ENCODE measurements at places on chromosomes 13 and 19.

GRCh38 chr13:75299246-75299645 is 182.7 kb downstream of the TBC1D4 start:
- no peak for DNase-seq

DNA sequence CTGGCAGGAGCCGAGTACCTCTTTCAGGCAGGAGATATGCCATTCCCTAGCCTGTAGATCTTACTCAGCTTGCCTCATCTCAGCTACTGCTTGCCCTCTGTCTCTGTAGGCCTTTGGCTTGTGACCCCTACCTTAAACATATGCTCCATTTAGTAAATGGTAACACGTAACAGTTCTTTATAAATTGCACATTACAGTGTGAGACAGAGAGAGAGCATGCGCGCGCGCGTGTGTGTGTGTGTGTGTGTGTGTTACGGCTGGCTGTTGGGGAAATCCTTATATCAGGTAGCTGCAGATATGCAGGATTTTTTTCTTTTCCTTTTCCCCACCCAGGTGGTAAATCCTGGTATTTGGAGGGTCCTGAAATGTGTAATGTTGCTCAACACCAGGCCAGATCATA is 4.2 kb downstream of the SPINT2 start:
- no peak for DNase-seq

- DNase-seq = no peak
Measured at GRCh38 chr13:81610644-81611043, 1269.7 kb upstream of the SPRY2 start.

DNA sequence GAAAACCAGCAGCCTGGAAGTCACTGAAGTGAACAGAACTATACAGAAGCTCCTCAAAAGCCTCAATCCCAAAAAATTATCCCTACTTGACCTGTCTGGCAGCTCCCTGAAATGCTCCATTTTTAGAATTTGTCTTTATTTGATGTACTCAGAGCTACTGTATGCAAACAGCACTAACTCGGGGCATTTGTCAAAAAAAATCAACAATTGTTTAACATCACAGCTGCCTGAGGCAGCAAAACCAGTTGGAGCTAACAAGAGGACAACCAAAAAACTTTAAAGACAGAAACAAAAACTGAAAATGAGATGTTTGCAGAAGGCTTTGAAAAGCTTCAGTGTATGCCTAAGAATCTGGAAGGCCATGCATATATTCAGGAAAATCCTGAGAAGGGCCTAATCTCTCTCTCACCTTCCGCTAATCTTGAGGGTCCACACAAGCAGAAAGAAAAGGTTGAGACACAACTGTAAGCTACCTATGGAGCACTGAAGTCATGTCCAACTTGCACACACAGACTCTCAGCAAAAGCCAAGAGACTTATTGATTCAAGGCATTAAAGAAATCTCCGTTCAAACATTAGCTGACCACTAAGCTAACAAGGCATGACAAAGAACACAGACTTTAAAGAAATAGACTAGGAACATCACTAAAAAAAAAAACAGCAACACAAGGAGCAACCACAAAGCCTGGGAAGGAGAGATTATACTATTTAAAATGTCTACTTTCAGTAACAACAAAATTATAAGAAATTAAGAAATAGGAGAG is 16.1 kb downstream of the VWA8 start:
- no peak for DNase-seq

DNA sequence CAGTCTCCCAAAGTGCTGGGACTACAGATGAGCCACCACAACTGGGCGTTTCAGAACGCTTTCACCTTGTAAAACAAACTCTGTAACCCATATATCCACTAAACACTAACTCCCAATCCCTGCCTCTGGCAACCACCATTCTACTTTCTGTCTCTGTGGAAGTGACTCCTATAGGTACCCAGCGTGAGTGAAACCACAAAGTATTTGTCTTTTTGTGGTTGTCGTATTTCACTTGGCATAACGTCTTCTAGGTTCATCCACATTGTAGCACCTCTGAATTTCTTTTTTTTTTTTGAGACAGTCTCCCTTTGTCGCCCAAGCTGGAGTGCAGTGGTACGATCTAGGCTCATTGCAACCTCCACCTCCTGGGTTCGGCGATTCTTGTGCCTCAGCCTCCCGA is 44.8 kb downstream of the BRD4 start:
- no peak for DNase-seq

- no peak for DNase-seq
Measured at GRCh38 chr19:18941628-18942354, 774 bp upstream of the HOMER3 start.

GRCh38 chr19:42152910-42153671 is 20.8 kb upstream of the POU2F2 start:
- DNase-seq = no peak

DNA sequence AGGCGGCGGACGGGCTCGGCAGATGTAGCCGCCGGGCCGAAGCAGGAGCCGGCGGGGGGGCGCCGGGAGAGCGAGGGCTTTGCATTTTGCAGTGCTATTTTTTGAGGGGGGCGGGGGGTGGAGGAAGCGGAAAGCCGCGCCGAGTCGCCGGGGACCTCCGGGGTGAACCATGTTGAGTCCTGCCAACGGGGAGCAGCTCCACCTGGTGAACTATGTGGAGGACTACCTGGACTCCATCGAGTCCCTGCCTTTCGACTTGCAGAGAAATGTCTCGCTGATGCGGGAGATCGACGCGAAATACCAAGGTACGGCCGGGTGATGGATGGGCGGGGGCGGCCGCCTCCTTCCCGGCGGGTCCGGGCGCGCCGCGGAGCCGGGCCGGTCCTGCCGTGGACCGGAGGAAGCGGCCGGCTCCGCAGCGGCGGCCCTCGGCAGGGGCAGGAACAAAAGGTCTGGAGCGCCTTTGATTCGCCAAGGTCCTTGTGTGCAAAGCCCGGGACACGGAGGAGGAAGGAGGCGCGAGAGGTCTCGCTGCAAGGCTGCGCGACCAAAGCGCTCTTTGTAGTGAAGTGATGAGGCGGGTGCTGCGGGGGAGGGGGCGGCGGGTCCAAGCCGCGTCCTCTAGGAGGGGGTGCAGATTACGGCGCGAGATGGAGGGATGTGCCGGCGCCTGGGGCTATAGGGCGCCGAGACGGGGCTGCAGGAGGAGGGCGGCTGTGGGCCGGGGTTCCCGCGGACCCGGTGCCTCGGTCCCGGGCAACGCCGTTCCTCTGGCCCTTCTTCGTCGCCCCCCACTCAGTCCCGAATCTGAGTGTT is 689 bp downstream of the ING1 start:
- DNase-seq = peak; percentile 84

- peak; percentile 16 for DNase-seq
Measured at GRCh38 chr19:33300009-33300893, 2.1 kb downstream of the CEBPA start.

- no peak for DNase-seq
Measured at GRCh38 chr13:20311022-20311421, 78.9 kb upstream of the GJB6 start.

GRCh38 chr19:43763473-43763939 is 8.7 kb upstream of the SMG9 start:
- no peak for DNase-seq

GRCh38 chr13:101343128-101343787 is 73.0 kb downstream of the NALCN start:
- no peak for DNase-seq

GRCh38 chr19:16022681-16023080 is 53.6 kb upstream of the TPM4 start:
- DNase-seq = no peak

DNA sequence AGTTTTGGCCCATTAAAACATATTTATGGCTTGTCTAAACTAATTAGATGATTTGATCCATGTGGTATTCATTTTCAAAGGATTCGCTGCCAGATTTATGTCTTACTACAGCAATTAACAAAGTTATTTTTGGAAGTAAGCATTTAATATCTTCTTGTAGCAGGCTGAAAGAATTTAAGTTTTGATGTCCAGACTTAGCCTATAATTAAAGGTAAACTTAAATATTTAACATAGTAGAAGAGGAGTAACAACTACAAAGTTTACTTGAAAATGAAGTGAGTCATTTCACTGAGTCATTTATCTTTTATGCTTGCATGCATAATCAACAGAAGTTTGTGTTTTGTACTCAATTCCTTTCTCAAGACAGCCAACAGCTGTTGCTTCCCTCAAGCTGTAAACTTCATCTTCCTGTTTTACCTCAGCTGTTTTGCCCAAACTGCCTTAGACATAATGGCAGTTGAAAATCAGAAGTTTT is 58.1 kb downstream of the EDNRB start:
- no peak for DNase-seq

GRCh38 chr19:30722186-30722585 is 350.0 kb downstream of the ZNF536 start:
- no peak for DNase-seq

DNA sequence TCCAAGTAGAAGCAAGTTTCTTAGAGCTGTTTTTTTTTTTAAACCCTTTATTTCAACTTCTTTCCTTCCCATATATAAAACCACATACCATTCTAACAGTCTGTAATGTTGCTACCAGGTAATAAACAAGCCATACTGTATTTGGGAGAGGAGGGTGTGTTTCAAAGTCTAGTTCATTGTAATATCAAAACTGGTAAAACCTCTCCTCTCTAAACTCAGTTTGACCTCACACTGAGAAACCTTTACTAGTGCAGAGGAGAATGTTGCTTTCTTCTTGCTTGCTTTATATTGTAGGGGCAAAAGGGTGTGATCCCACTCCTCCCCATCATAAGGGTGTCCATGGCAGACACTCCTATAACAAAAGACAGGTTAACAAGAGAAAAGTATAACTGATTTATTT is 155.1 kb downstream of the GGACT start:
- DNase-seq = no peak

DNA sequence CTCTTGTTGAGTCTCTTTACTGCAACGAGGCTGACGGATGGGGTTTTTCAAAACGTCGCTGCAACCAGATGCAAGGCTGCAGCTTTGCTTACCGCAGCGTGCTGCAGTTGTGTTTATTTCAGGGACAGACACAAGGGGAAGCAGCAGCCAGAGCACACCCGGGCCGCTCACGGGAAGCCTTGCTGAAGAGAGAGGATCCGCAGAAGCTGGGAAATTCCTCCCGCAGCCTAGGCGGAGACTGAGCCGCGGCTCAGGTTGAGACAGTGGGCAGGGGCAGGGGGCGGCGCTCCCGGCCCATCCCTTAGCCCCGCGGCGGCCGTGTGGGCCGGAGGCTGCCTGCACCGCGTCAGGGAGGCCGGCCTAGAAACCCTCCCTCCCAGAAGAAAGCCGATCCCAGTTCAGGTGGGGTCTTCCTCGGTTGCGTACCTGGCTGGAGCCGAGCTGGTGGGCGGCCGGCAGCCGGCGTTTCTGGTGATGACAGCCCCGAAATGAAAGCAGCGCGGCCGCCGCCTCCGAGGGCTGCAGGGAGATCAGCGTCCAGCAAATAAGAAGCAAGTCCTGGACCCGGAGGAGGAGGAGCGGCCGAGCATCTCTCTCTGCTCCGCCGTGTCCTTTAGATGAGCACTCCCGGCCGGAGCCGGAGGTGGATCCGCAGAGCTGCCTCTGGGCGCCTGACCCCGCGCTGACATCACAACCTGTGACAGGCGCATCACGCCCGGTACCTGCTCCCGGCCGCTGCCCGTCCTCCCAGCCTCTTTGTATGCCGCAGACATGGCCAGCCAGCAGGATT is at the start of gene FRY:
Gene FRY, plus strand, starts transcription at position 750 of the 790 bp plus-strand sequence. Its CDS starts 22 bp downstream, at position 772.
- DNase-seq = peak; percentile 58

GRCh38 chr13:31442571-31442970 is 242.8 kb downstream of the B3GLCT start:
- no peak for DNase-seq

Data from CD4-positive, alpha-beta T cell treated with Interleukin-15 for 1 hour (primary cell).